ENCODE measurements at places on chromosomes 6 and 20.

DNA sequence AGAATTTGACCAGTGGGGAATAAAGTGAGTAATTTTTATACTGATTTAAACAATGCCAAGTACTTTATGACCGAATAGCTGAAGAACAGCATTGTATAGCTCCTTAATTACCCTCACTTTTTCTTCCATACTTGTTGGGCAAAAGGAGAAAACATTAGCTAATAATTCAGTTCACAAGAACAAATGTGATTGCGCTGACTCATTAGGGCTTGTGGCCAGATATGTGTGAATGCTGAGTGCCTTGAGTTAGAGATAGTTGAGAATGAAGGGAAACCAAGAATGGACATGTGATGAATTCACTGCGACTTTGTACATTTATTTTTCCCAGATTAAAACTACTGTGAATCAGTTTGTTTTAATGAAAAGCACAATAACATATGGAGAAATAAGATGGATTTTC lies 669.4 kb downstream of the TFAP2A start:
- no peak for DNase-seq

- DNase-seq: no peak
These were observed 2.4 kb downstream of the SLC22A23 start for GRCh38 chr6:3454273-3455010.

DNA sequence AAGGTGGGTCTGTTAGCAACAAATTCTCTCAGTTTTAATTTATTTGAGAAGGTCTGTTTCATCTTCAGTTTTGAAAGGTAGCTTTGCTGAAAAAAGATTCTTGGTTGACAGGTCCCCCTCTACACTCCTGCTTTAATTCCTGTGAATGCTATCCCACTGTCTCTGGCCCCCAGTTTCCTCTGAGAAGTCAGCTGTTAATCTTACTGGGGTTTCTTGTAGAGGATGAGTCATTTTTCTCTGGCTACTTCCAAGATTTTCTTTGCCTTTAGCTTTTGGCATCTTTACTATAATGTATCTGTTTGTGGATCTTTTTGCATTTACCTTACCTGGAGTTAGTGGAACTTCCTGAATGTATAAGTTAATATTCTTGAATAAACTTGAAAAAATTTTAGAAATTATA lies 122.7 kb downstream of the MMS22L start:
- DNase-seq: no peak

- DNase-seq: no peak
These were observed 59.5 kb downstream of the ZMYND8 start for GRCh38 chr20:47296950-47297349.

DNA sequence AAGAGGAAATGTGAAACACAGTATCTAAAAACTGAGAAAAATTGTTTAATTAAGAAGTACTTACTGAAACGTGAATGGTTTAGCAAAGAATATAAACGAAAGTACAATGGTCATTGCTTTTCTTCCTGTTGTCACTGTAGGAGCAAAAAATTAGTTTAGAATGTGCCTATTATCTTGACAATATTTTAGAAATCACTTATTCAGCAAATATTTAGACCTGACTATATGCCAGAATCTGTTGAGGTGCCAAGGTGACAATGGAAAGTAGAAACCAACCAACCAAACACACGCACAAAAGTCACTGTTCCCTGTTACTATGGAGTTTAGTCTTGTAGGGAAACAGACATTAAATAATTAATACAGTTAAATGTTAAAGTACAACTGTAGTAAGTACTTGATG lies 20.5 kb downstream of the SLC35B3 start:
- DNase-seq: no peak

- DNase-seq: no peak
These were observed 109.2 kb downstream of the BMP7 start for GRCh38 chr20:57157106-57157691.
